ENCODE measurements at places on chromosomes 5 and 9.

GRCh38 chr9:86434039-86434726 lies 80.0 kb upstream of the TUT7 start:
- no peak for DNase-seq

GRCh38 chr5:98936948-98937715 lies 8.3 kb upstream of the CHD1 start:
- no peak for DNase-seq

DNA sequence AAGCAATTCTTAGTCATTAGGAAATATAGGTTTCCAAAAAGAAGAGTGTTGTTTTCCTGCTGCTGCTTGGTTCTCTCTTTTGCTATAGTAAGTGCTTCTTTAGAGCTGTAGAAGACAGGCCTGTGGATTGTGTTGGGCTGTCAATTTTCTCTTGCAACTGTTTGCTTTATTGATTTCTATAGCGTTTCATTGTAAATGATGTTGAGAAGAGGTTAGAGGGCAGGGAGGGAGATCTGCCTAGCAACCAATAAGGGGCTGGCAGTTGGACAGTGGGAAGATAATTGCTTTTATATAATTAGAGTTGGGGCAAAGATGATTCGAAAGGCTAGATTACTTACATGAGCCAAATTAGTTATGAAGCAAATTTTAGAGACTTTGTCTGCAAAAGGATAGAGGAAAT lies 11.1 kb downstream of the UNC13B start:
- no peak for DNase-seq

DNA sequence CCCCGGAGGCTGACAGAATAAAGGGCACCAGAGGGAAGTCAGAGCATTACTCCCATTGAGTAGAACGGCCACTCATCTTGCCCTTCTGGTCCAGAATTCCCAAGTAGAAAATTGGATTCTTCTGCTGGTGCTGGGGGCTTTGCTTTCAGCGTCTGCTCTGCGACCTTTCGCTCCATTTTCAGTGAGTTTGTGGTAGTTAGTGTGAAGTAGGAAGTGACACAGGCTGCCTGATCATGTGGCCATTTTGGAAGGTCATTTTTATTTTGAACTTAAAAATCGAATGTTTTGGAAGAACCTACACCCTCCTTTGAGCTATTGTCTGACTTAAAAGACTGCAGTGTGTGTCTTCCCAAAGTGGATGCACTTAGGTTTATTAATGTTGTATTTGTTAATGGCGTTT lies 56.7 kb upstream of the FAM120AOS start:
- no peak for DNase-seq

DNA sequence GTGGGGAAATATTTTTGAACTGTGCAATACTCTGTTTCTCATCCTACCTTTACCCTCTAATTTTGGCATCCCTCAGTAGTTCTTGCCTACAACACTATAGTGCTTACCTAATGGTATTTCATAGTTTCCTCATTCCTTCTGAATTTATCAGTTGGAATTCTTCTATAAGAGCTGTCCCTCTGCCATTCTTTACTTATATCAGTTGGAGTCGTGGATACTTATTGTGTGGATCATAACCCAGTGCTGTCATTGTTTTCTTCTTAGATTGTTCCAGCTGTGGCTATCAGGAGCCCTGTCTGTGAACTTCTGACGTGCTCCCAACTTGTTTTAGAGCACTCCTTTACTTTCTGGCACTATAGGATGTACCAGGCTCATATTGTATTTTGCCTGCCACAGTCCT lies 146.1 kb upstream of the OTULINL start:
- DNase-seq = no peak

DNA sequence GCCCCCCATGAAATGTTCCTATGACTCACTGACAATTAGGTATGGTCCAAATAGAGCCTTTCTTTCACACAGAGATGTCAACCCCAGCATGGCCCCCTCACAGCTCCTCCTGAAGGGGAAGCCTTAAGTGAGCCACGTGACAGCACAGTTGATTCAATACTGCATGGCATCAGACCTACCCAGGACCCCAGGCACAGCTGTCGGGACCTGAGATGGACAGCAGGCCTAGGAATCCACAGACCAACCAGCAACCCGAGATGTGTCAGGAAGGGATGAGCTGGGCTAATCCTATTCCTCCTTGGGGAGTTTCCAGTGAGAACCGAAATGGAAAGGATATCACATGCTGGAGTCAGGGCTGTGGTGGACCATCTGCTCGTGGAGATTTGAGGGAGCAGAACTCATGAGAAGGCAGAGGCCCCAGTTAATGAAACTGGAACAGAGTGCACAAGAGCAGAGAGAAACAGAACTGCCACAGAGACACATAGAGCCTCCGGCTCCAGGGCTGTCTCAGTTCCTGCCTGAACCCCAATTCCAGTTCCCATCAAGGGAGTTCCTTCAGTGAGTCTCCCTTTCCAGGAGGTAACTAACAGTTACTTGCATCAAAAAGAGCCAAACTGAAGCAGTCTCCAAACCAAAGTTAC lies 42.1 kb upstream of the SMIM23 start:
- DNase-seq = no peak

DNA sequence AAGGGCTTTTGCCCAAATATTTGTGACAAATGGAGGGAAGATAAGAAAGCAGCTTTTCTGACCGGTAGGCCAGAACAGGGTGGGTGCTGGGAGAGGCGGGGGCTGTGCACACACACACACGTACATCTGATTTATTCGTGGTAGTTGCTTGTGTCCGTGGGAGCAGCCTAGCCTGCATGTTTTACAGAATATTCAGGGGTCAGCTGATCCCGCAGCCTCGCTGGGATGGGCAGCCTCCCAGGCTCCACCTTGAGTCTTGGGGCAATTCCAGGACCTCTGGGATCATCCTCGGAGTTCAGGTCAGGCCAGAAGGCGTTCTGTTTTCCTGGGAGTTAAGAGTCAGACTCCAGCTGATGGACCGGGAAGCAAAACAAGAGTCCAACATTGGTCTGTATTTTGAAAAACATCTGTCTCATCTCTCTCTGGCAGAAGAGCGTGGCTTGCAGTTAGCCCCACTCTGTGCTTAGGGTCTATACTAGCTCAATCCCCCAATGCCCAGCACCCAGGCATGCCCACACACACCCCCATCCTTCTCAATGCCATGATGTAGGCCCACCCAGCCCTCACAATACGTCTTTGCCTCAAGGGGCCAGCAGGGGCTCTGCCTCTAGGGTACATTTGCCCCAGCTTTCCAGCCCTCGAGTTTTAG lies 210.6 kb downstream of the GOLPH3 start:
- no peak for DNase-seq

- no peak for DNase-seq
Observed at GRCh38 chr5:112306956-112307355, 112.1 kb downstream of the EPB41L4A start.

- DNase-seq = no peak
Observed at GRCh38 chr9:32380944-32381343, 3.5 kb upstream of the ACO1 start.

- no peak for DNase-seq
Observed at GRCh38 chr5:58961631-58962280, 378.9 kb downstream of the RAB3C start.

DNA sequence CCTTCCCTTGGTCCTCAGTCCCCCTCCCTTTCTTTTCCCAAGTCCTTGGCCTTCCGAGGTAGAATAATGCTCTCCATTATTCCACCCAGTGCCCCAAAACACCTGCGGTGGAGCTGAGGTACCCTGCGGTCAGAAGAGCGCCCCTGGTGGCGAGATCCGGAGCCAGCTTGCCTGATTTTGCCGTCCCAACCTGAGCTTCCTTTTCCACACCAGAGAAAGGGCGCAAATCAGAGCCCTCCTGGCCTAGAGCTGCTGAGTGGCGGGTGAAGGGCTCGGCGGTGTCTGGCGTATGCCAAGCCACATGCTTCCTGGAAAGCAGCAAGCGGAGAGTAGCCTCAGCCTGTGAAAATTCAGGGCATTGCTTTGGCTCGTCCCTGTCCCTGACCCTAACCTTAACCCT lies 21.1 kb upstream of the CARTPT start:
- DNase-seq = no peak

GRCh38 chr5:167899490-167900070 lies 391.9 kb upstream of the WWC1 start:
- DNase-seq = no peak

- DNase-seq = peak; percentile 43
Observed at GRCh38 chr9:121985792-121986494, 107.2 kb downstream of the TTLL11 start.

DNA sequence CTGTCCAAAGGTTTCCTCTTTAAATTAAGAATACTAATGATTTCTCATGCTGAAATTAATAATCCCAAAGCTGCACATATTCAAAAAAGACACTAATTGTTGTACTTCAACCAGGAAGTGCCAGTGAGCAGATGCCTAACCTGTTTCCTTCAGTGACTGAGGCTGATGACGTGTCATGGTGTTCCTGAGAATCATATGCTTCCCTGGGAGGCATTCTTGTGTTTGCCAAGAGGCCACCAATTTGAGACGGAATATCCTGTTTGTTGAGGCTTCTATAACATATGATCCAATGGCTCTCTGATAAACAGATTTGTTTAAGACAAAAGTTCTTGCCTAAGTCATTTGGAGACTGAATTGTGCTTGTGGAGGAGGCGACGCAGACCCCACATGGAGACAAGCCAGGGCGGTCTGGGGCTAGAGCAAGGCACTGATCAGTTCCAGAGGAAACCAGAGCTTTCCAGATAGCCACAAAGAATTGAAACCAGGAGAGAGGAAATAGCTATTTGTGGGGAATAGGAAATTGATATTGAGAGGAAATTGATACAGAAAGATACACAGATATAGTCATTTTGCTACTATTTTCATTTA lies 66.4 kb upstream of the ZNF608 start:
- DNase-seq = no peak

GRCh38 chr5:51389288-51389576 lies 6.0 kb downstream of the ISL1 start:
- no peak for DNase-seq

- DNase-seq = no peak
Observed at GRCh38 chr9:76876098-76876497, 29.8 kb downstream of the PRUNE2 start.

GRCh38 chr5:167626341-167627123 lies 664.9 kb upstream of the WWC1 start:
- DNase-seq = no peak

GRCh38 chr9:108085294-108085693 lies 595.7 kb upstream of the KLF4 start:
- DNase-seq = no peak

GRCh38 chr9:80690349-80690939 lies 998.9 kb downstream of the TLE1 start:
- no peak for DNase-seq

DNA sequence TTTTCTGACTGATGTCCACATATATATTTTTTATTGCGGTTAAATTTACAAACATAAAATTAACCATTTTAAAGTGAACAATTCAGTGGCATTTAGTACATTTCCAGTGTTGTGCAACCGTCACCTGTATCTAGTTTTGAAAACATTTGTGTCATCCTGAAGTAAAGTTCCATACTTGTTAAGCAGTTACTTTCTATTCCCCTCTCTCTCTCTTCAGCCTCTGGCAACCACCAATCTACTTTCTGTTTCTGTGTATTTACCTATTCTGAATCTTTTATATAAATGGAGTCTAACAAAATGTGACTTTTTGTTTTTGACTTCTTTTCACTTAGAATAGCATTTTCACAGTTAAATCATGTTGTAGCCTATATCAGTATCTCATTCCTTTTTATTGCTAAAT lies 480.1 kb upstream of the SMARCA2 start:
- no peak for DNase-seq

DNA sequence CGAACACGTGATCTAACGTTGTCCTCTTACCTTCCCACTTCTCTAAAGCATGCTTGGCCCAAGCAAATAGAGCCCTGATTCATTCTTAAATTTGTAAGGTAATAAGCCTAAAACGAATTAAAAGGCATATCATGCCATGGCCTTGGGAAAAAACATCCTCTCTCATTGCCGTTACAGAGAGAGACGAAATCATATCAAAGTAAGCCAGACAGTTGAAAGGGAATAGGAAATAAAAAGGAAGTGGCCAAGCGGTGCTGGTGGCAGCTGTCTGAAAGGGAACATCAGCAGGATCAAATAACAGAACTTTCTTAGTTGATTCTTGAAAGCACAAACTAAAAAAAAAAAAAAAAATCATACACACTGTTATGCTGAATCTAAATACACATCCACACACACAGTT lies 49.1 kb upstream of the CDH6 start:
- no peak for DNase-seq

DNA sequence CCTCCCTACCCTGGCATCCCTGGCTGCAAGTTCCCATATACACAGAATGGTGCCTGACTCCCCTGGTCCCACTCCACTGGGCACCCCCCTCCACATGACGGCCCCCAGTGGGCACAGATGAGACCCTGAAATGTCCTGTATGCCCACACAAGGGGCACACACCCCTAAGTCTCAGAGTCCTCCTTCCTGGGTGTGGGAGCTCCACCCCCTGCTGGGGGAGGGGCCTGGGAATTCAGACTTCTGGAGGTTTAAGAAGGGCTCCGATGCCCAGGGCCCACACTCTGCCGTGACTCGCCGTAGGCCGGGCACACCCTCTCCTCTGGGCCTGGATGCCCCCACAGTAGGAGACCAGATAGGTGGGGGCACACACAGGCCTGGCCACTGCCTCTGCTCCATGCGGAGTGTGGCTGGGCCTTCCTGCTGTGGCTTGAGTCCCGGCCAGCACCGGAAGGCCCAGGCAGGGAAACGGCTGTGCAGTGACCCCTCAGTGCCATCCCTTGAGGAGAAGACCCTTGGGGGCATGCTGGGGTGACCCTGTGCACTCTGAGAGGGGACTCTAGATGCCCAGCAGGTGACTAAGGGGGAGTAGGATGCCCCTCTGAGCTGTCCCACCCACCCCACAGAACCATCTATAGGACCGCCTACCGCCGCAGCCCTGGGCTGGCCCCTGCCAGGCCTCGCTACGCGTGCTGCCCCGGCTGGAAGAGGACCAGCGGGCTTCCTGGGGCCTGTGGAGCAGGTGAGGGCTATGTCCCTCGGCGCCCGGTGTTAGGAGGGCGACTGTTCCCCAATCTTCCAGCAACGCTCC lies 6.5 kb downstream of the EGFL7 start:
- DNase-seq = no peak

- DNase-seq = no peak
Observed at GRCh38 chr9:29928072-29928471, 2354.8 kb upstream of the C9orf72 start.

- DNase-seq = no peak
Observed at GRCh38 chr5:112203229-112203628, 215.8 kb downstream of the EPB41L4A start.

- no peak for DNase-seq
Observed at GRCh38 chr9:74025402-74025925, 471.7 kb upstream of the RORB start.

- no peak for DNase-seq
Observed at GRCh38 chr5:8961956-8962355, 583.9 kb downstream of the SEMA5A start.

DNA sequence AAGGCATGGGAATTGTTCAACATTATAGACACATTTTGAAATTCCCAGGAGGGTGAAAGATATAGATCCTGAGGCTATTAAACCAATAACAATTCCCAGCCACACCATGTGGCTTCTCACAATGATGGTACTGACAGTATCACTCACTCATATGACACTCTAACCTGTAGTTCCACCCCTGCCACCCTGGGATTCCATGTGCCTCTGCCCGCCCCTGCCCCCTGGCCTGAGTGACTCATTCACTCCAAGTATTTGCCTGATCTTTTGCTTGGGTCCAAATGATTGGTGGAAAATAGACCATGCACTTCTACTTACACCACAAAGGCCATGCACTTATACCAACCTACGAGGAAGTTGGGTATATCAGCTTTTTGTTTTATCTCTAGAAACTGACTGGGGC lies 305.2 kb upstream of the DAB2 start:
- DNase-seq = no peak

Measured in substantia nigra (tissue), 51 donors.